Natural killer cell (primary cell): ENCODE measurements at places on chromosomes 4 and X. TPM values are rescaled to one million over a fixed set of nuclear protein-coding genes. Genes with fewer than 3 reads are reported as not detected.

- H3K4me1 ChIP-seq = no peaks in the 10 kb centered on the region
- no peak overlapping the region for H3K4me3 ChIP-seq
- no peaks in the 10 kb centered on the region for H3K36me3 ChIP-seq
- H3K27me3 ChIP-seq = no peaks in the 10 kb centered on the region
- no peak overlapping the region for H3K27ac ChIP-seq
- no peak for DNase-seq
These were observed 821.1 kb downstream of the PCDH19 start for GRCh38 chrX:99588936-99589335.

EDA gene
- 0.65 TPM for total RNA-seq

DNA sequence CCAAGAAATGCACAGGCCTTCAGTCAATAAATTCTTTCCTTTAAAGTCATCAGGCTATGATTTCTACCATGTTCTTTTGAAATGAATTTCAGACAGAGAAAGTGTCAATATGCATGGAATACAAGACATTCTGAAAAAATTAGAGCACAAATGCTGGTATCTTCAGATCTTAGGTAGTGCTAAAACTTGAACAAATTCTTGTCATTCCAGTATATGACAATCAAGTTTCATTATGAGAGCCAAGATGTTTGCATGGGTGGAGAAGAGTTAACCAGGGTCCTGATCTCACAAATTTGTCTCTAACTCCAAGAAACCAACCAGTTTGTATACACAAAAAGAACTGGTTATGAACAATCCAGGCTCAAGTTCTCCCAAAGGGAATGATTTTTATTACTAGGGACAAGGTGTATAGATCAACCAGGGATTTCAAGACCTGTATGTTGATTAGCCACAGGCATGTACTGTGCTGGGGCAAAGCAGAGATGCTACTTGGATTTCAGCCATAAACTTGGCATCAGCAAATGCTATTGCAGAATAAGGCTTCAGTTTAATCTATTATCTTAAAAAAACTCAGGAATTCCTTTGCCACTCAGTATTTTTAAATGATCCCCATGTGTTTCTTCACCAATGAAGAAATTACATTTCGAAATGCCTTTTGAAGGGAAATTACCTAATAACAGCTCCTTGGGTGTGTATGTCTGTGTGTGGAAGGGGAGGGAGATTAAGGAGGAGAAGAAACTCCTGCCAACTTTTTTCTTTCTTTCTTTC is 69.7 kb downstream of the FANCB start:
- no peaks in the 10 kb centered on the region for H3K27me3 ChIP-seq
- no peak overlapping the region for H3K27ac ChIP-seq
- DNase-seq = no peak
- H3K4me3 ChIP-seq = no peak overlapping the region
- no peaks in the 10 kb centered on the region for H3K4me1 ChIP-seq

NSG1 gene
- total RNA-seq = 5.8 TPM

- no peak overlapping the region for H3K4me3 ChIP-seq
- peak overlapping the region; percentile 81 for H3K27ac ChIP-seq
- no peak for DNase-seq
- H3K27me3 ChIP-seq = no peaks in the 10 kb centered on the region
- H3K36me3 ChIP-seq = no peaks in the 10 kb centered on the region
- H3K4me1 ChIP-seq = peaks cover 15% of the 10 kb centered on the region
These were observed 5.8 kb downstream of the MID1IP1 start for GRCh38 chrX:38806875-38807621.

SFRP2 gene
- not detected for total RNA-seq

SMIM43 gene
- not detected for total RNA-seq

DNA sequence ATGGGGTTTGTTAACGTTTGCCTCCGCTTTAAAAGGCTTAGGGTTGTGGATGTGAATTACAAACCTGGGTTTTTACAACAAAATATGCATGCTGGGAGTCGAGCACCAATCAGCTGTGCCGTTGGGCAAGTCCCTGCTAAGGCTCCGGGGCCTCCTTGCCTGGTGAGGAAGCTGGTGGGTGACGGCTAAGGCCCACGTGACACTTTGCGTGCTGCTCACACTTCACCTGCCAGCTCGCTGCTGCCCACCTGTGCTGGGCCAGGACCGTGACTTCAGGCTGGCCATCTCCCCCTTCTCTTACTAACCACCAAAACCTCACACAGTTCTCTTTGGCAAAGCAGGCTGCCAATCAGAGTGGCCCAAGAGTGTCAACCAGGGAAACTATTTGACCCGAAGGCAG is 178.3 kb downstream of the AFAP1 start:
- H3K4me1 ChIP-seq = peaks cover 16% of the 10 kb centered on the region
- no peak overlapping the region for H3K4me3 ChIP-seq
- DNase-seq = no peak

GRCh38 chr4:88352062-88352740 is 26.5 kb upstream of the HERC6 start:
- no peak overlapping the region for H3K27ac ChIP-seq
- no peaks in the 10 kb centered on the region for H3K4me1 ChIP-seq
- H3K27me3 ChIP-seq = no peaks in the 10 kb centered on the region

- no peak within 1 kb of the TSS for H3K27ac ChIP-seq
- H3K4me3 ChIP-seq = no peak within 1 kb of the TSS
- H3K27me3 ChIP-seq = peaks cover 2% of the 10 kb centered on the region
- no peaks in the 10 kb centered on the region for H3K36me3 ChIP-seq
- peak; percentile 19 for DNase-seq
These were observed at the start of gene MAP3K15 for GRCh38 chrX:19514791-19515614. MAP3K15 (minus strand) TSS chrX:19515508; CDS start chrX:19515261, 247 bp downstream.

STIM2 gene
- total RNA-seq = 98.3 TPM

ODAPH gene
- total RNA-seq = not detected

FOXR2 gene
- total RNA-seq = not detected

UCP1 gene
- total RNA-seq = not detected

DNA sequence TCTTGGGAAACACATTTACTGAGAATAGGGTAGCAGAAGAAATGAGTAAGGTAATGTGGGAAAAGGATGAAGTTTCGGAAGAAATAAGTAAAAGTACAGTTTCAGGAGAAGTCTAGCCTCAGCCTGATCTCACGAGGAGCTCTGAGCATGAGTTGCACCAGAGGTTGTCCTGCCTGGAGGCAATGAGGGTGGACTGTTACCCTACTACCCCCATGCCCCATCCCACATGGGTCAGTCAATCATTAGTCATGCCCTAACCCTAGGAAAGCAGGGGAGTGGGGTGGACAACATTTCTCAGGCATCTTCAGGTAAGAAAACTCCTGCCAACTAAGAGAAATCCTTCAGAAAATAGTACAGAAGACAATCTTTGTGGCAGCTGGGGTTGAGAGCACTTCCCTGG is 35.1 kb downstream of the HS3ST1 start:
- H3K36me3 ChIP-seq = no peaks in the 10 kb centered on the region
- no peak for DNase-seq
